Pericardium fibroblast (primary cell): ENCODE measurements at places on chromosomes 1 and 21. TPM values are rescaled to one million over a fixed set of nuclear protein-coding genes. Genes with fewer than 3 reads are reported as not detected.

LORICRIN gene
- total RNA-seq = not detected in 2 replicates

ARMH1 gene
- 3.3 and 6.4 TPM in 2 replicates for total RNA-seq

TDRD5 gene
- total RNA-seq = not detected in 2 replicates

FBXO2 gene
- total RNA-seq = 0.47 and 2.0 TPM in 2 replicates

OR6K6 gene
- not detected in 2 replicates for total RNA-seq

PGLYRP3 gene
- not detected in 2 replicates for total RNA-seq

SEC22B gene
- 30.6 and 35.4 TPM in 2 replicates for total RNA-seq

ASTN1 gene
- total RNA-seq = 0.12 and 0.34 TPM in 2 replicates

VASH2 gene
- 0.47 and 5.0 TPM in 2 replicates for total RNA-seq
